Hematopoietic multipotent progenitor cell treated with erythropoietin and hydrocortisone succinate and interleukin-3 and kit ligand, for 8 days (in vitro differentiated cells): ENCODE measurements at places on chromosomes 16 and 17.

DNA sequence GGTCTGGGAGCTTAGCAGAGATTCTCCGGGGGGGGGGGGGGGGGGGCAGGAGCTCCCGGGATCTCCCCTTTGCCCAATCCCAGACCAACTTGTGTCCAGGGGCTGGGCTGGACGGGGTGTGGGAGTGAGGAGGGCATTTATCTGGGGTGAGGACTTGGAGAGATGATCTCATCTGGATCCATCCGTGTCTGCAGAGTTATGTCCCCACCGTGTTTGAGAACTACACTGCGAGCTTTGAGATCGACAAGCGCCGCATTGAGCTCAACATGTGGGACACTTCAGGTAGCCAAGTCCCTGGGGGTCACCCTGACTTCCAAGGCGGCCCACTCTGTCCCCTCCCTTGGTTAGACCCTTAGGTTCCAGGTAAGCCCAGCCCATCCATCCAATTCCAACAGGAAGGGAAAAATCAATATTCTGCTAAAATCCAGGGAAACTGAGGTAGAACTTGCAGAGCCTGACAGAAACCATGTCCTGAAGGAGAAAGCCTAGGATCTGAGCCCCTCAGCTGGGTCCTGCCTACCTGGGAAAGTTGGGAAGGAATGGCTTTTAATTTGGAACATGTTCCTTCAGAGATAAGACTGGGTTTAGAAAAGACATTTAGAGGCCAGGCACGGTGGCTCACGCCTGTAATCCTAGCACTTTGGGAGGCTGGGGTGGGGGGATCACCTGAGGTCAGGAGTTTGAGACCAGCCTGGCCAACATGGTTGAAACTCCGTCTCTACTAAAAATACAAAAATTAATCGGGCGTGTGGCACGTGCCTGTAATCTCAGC, 921 bp downstream of the RND2 start:
- DNase-seq: no peak

- DNase-seq: no peak
Observed at GRCh38 chr17:50837980-50838954, 2.9 kb downstream of the WFIKKN2 start.

- no peak for DNase-seq
Observed at GRCh38 chr16:52293204-52293603, 253.7 kb downstream of the TOX3 start.

DNA sequence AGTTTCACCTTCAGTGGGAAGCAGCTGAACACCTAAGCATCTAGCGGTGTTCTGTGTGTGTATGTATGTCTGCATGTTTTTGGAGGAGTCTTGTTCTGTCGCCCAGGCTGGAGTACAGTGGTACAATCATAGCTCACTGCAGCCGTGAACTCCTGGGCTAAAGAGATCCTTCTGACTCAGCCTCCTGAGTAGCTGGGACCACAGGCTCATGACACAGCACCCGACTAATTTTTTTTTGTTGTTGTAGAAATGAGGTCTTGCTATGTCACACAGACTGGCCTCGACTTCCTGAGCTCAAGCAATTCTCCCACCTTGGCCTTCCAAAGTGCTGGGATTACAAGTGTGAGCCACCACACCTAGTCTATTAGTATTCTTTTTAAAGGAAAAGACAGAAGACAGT, 30.2 kb upstream of the FAAP100 start:
- DNase-seq: no peak

GRCh38 chr17:47204722-47205418, 4.3 kb upstream of the MYL4 start:
- no peak for DNase-seq

- no peak for DNase-seq
Observed at GRCh38 chr17:18958611-18959010, 6.6 kb downstream of the SLC5A10 start.

GRCh38 chr17:9020096-9020823, 1.1 kb upstream of the NTN1 start:
- DNase-seq: no peak

DNA sequence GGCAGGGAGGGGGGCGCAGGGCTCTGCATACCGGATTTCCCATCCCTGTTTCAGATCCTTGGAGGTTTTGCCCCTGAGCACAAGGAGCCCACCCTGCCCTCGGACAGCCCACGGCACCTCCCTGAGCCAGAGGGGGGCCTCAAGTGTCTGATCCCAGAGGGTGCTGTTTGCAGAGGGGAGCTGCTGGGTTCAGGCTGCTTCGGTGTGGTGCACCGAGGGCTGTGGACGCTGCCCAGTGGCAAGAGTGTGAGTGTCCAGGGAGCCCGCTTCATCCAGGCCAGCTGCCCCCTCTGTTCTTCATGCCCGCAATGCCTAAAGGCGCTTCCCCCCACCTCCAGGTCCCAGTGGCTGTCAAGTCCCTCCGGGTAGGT, 2.5 kb downstream of the TNK1 start:
- no peak for DNase-seq

DNA sequence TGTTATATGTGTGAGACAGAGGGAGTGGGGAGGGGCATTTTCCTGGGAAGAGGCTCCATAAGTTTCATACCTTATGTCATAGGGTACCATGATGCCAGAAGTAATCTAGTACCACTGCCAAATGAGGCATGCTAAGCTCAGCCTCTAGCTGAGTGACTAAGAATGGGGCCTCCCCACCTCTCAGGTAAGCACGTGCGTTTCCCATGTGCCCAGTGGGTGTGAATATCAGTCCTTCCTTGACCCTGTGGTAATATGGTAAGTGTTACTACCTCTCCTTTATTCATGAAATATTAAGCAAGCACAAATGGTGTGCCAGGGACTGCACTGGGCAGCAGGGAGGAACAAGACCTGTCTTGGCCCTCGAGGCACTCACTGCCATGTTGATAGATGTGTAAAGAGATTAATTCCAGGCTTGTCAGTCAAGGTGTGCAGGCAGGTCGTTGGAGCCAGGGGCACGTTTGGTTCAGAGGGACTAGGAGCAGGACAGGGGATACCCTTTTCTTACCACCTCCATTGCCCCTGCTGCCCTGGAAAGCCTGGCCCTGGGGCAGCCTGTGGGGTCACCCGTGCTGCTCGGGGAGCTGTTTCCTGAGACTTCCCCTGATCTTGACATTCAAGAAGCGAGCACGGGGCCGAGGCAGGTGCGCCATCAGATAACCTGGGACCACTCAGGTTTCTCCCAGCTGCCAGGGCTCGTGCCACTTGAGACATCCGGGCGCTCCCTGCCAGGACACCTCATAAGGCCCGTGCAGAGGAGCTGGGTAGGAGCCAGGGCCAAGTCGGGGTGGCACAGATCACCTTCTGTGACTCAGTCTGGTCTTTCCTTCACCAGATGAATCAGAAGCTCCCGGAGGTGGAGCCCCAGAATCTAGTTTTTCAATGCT, 8.8 kb downstream of the RSAD1 start:
- no peak for DNase-seq

- DNase-seq: no peak
Observed at GRCh38 chr17:69267219-69267618, 38.6 kb upstream of the ABCA10 start.

GRCh38 chr17:45414990-45415881, 17.4 kb downstream of the ARHGAP27 start:
- DNase-seq: no peak

DNA sequence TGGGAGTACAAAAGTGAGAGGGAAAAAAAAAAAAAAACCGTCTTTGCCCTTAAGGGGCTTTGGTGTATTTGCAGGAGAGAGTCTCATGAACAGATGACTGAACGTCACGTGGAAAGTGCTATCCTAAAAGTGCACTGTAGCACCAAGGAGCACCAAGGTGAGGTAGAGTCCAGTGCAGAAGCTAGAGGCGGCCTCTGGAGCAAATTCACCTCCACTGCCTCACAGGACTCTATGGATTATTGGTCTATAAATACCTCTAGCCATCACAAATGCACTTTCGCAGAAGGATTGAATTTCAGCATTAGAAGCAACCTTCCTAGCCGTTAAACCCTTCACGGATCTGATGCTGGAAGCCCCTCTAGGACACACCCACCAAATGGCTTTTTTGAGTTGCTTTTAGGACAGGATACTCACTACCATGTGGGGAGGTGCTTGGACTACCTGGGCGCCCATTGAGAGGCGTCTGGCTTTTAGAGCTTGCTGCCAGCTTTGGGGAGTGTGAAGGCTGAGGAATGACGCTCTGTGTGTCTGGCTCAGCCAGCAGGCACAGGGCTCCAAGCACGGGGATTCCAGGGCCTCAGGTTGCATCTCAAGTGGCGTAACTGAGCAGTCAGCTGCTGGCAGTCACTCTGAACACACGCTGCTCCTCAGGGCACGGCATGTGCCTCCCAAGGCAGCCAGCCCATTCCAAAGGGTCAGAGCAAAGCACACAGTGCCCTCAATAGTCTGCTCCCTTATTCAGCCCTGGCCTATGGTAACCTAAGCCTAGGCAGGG, 52.7 kb downstream of the CDRT4 start:
- no peak for DNase-seq

DNA sequence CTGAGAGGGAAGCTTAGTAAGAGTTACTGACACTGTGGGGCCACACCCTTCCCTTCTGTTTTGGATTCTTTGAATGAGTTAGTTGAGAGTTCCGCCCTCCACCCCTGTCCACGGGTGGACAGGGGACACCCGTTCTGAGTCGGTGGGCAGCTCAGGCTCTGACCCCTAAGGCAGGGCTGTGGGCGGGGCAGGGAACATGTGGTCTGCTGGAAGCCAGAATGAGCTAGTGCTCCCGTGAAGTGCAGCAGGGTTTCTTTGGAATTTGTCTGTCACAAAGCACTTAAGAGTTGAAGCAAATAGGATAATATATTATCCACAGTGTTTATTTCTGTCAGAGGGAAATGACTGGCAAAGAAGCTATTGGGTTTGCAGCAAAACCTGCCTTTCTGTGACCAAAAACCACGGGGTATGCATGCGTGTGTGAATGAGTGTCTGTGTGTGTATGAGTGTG, 90.1 kb downstream of the CLEC16A start:
- DNase-seq: no peak

DNA sequence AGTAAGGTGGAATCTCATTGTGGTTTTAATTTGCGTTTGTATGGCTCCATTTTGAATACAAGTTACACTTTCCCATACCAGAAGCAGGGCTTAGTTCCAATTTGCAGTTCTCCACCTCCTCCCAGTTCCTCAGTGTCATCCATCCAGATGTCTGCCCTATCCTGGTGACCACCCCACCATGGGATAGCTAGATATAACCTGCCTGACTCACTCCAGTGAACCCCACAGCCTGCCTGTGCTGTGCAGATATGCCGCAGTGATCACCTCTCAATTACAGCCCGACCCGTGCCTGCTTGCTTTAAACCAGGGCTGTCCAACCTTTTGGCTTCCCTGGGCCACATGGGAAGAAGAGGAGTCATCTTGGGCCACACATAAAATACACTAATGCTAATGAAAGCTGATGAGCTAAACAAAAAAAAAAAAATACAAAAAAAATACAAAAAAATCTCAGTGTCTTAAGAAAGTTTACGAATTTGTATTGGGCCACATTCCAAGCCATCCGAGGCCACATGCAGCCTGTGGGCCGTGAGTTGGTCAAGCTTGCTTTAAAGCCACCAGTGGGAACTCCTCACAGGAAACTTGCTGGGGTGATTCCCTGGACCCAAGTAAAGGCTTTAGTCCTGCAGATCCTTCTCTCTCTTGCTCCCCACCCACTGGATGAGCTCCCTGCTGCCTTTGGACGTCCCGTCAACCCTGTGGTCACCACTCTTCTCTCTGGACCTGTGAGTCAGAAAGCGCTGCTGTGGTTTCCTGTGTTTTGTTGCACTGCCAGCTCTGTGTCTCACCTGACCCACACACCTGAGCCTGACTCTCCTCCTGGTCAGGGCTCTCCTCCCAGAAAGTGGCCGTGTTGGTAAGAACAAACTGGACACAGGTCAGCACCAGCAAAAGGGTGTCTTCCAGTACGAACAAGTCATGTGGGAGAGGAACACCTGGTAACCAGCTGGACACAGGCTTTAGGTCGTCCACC, 83.0 kb downstream of the EMP2 start:
- DNase-seq: peak; percentile 50

GRCh38 chr16:19706846-19707245, 11.2 kb downstream of the KNOP1 start:
- no peak for DNase-seq
